Activated naive CD8-positive, alpha-beta T cell treated with anti-CD3 and anti-CD28 coated beads, Interleukin-2, amount 50 U/mL, for 24 hours (primary cell): ENCODE measurements at places on chromosomes 7 and 10.

DNA sequence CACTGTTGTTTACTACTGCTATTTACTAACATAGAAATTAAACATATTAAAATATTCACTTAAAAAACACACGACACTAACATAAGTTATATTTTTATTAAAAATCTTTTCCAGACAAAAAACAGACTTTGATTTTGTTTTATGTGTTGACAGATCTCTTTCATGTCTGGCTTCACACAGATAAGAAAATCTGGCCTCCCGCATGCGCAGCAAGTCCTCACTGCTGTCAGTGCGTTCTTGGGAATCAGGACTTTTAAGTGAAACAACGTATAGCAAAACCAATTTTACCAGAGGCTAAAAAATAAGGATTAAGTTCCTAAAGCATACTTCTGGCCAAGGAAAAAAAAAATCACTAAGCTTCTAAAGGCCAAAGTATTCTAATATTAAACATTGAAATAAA is 1.2 kb upstream of the IDI1 start:
- DNase-seq: no peak

DNA sequence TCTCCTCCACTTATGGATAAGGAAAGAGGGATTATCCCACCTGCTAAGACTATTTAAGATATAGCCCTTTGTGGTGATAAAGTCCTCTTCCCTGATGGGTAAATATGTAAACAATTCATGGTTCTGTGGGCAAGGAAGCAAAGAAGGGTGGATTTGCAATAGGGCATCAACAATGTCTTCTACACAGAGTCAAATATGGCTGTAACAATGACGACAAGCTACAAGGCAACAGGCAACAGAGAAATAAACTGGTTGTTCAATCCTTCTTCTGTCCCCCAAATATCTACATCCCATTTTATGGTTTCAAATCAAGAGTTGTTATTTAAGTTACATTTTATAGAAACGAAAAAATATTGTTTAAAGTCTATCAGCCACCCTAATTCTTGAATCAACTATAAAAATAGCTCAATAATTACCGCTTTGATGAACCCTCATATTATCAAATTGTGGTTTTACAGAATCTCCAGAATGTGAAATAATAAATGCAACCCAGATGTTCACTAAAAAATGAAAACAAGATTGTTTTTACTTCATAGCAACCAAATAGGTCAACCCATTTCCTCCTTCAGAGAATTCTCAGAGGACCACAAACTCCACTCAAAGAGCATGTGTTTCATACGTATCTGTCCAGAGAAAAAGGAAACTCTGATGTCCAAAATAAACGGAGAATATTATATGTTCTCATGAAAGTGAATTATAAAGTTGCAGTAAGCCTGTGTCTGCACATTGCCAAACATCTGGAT is 13.8 kb downstream of the CYTH3 start:
- no peak for DNase-seq

DNA sequence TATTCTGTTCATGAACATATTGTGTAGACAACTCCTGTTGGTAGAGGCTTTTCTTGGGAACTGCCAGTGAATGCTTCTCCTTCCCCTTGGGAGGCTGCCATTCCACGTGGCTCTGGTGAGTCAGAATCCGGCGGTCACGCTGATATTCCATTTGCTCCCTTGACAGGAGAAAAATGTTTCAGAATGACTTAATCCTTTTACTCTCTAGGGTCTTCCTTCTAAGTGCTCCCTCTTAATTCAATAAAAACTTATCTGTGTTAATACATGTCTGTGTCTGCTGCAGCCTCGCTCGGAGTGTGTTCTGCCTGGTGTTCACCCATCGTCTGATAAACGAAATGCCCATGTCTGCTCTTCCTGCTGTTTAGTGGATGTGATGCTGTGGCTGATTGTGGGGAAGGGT is 278.6 kb downstream of the ARHGAP12 start:
- no peak for DNase-seq

DNA sequence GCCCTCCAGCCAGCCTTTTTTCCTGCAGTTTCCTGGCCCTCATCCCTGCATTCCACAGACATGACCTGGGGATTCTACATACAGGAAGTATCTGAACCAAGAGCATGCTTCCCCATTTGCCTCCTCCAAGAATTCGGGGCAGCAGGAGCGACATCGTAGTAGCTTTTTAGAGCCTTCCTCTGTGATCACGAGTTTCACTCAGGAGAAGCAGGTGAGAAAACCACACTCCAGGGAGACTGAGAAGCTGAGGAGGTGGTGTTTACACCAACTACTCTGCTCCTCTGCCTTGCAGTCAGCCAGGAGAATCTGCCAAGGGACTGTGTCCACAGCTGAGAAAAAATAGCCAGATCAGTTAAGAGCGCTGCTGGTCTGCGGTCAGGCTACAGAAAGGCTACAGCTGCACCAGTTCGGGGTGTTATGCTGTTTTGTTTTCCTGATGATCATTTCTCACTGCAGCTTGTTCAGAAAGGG is 54.1 kb downstream of the HSPA12A start:
- no peak for DNase-seq

- no peak for DNase-seq
Observed at GRCh38 chr7:15937571-15937970, 251.1 kb upstream of the MEOX2 start.

DNA sequence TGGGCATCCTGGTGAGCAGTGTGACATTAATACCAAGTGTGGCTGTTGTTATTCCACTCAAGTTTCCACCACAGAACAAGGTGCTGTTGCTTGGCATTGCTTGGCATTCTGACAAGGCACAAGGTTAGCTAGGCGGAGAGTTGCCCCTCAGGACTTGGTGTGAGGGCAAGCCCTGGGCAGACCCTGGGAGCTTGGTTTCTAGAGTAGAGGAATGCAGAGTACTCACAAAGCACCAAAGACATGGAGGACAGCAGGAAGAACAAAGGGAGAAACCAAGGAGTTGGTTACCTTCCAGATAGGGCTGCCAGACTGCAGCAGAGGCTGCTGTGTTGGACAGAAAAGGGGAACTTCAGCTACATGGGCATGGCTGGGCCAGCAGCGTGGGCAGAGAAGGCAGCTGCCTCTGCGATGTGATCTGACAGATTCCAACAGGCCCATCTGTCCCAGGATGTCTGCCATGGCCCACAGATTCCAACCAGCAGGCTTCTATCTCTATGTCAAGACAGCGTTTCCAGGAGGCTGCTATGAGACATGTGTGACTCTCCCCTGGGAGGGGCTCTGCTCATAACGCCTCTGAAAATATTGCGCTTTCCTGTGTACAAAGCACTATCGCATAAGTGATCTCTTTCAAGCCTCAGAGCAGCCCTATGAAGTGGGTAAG is 1.8 kb downstream of the GOLGA7B start:
- no peak for DNase-seq

DNA sequence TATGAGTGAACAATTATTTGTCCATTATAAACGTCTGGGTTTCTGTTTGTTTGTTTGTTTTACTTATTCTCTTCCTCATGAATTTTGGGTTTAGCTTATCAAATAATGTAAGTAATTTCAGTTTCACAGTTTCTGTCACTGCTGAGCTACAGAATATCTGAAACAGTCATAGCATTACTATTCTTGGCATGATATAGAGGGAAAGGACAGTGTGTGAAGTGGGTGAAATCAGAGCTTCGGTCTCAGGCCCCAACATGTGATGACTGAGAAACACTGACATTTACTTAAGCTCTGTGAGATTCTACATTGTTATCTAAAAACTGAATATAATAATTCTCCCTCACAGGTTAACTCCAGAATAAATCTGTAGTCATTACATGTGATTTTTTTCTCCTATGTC is 8.8 kb upstream of the OR6V1 start:
- DNase-seq: no peak

DNA sequence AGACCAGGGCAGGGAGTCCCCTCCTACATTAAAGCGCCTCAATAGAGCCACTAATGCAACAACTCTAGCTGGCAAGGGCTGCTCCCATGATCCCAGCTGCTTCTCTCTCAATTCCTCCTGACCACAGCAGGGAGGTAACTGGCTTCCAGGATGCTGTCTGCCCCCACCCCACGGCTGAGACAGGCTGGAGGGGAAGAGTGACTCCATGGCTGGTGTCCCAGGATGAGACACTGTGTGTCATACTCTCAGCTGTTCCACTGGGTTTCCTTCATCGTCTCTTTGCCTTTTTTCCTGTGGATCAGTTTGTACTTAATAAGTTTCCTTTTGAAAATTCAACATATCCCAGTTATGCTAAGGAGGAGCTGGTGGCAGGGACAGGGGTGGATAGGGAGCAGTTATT is 27.7 kb upstream of the MYH16 start:
- DNase-seq: no peak

DNA sequence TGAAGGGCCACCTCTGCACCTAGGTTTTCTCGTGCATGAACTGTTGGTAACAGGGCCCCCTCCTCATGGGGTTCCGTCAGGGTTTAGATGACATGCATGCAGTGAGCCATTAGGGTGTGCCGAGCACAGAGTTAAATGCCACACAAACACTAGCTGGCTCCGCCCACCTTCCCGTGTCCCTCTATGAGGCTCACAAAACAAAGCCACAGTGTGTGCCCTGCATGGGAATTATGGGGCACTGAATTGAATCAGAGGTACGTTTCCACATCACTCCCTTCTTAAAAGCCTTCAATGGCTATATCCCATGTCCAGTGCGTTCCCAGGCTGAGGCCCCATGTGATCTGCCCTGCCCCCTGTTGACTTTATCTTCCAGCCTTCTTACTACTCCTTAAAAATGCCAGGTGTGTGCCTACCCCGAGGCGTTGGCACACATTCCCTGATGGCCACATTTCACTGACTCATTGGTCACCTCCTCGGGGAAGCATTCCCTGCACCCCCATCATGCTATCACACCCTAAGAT is 35.7 kb downstream of the GSDME start:
- DNase-seq: no peak

DNA sequence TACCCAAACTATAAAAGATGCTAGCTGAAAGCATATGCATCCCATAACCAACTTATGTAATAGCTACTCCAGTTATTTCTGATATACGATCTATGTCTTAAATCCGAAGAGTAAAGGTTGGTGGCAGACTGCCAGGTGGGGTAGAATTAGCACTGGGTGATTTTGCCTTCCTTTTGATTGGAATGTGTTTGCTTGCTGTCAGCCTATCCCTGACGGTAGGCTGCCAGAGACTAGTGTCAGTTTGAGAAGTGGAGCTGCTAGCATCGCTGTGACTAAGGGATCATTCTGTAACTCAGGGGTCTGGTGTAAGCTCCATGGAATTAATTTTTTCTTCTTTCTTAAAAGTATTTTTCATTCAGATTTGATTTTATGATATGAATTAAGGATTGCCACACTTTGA is 9.5 kb upstream of the SEM1 start:
- DNase-seq: no peak

GRCh38 chr10:76168437-76168836 is 737.0 kb downstream of the LRMDA start:
- DNase-seq: no peak

DNA sequence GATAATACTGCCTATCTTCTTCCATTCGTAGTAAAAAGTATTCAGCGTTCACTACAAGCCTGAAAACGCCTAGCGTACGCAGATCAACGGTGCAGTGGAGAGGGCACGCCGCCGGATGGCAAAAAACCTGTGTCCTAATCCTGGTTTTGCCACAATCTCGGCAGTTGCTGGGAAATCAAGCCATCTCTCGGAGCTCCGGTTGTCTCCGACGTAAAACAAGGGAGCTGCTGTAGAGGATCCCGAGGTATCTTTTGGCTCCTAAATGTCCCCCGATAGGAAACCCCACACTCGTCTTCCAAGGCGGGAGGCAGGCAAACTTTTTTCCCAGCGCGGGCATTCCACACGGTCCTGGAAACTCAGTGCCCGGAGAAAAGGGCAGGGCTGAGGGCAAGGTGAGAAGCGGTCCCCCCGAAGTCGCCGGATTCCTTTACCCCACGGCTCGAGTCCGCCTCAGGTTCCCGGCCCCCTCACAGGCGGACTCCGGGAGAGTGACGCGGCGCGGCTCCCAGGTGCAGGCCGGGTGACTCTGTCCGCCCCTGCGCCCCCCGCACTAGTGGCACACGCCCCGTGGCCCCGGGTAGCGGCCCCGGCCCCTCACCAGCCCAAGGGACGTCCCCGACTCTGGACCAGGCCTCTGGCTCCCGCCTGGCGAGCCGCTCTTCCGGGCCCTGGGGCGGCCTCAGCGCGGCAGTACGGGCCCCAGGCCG is 649 bp downstream of the IDE start:
- DNase-seq: peak; percentile 33

- no peak for DNase-seq
Observed at GRCh38 chr10:124040451-124041188, 52.8 kb downstream of the CHST15 start.

DNA sequence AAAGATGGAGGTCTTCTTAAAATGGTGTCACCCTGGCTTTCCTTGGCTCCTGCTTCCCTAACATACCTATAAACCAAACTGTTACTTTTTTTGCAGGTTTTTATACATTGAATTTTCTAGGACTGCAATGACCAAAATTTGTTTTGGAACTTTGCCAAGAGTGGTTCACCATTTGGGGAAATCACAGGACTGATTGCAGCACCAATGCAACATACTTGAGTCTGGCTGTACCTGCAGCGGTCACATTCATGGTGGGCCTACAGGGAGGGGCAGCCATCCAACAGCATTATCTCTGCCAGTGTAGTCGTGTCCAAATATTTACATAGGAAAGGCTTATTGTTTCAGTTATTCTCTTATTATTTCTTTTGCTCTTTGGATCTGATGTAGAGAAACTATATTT is 69.0 kb downstream of the HACD1 start:
- no peak for DNase-seq

DNA sequence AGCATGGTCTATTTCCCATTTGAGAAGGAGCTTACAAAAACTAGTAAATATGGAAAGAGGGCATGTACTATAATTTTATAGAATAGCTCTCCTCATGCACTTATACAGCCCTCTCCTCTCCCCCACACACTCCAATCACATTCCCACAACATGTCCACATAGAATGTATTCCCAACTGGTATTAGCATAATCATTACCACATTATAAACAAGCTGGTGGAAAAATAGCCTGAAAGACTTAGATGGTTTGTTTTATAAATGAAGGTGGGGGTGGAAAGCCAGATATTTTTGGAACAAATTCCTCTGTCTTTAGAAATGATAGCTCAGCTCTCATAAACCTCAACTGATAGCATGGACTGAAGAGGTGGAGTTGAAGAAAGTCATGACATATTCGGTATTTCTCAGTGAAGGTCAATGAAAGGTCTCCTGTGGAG is 410.1 kb downstream of the SUGCT start:
- no peak for DNase-seq

GRCh38 chr10:99927721-99928280 is 81.9 kb downstream of the DNMBP start:
- DNase-seq: no peak

DNA sequence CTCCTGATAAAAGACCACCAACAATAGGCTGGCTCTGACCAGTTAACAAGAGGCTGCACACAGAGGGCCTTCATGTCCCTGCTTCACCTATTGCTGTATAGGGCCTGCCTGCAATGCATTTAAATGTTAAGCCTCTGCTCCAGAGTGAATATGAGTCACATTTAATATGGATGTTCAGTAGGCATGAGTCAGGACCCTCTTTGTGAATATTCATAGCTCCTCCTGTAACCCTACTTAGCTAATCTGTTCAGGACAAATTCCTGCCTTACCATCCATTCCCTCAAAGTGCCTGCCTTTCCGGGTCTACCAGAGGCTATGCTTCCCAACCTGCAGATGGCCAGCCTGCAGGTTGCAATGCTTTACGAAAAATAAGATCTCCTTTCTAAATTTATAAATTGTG is 32.5 kb downstream of the ARHGAP22 start:
- no peak for DNase-seq
